ELR (cell line): ENCODE measurements at places on chromosomes 6 and 20.

GRCh38 chr20:7893014-7893730, 47.1 kb downstream of the HAO1 start:
- DNase-seq = no peak

GRCh38 chr20:61956396-61957342, 109.0 kb downstream of the TAF4 start:
- DNase-seq = no peak

GRCh38 chr6:111894951-111895350, 21.7 kb upstream of the FYN start:
- no peak for DNase-seq

- DNase-seq = no peak
Measured at GRCh38 chr6:119162134-119162775, 83.8 kb upstream of the FAM184A start.

GRCh38 chr6:55046869-55047422, 127.4 kb upstream of the HCRTR2 start:
- DNase-seq = no peak

DNA sequence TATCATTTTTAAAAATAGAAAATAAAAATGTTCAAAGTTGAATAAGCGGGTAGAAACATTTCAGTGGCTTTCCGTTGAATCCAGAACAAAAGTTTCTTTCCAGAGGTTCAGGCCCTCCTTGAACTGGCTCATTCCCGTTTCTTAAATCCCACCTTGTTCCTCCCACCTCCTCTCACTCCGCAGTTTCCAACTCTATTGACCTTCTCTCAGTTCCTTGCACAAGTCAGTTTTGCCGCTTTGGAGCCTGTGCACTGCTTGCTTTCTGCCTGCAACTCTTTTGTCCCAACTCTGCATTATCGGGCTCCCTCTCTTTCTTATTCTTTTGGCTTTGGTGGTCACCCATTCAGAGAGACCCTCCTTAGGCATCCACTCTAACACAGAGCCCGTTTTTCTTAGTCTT, 99.9 kb upstream of the EDN1 start:
- no peak for DNase-seq

DNA sequence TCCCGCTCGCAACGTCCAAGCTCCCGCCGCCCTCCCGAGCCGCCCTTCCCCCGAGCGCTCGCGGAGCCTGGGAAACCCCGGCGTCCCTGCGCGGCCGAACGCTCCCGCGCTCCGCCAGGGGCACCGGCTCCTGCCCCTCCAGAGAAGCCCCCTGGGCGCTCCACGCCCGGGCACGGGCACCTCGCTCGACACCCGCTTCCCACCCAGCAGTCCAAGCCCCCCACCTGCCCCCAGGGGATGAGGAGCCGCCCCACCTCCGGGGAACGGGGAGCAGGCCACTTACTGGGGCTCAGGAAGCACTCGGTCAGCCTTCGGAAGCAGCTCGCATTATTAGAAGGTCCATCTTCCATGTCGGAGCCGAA, 1.4 kb downstream of the PDE10A start:
- DNase-seq = no peak

GRCh38 chr6:167979436-167980139, 17.9 kb upstream of the KIF25 start:
- no peak for DNase-seq

DNA sequence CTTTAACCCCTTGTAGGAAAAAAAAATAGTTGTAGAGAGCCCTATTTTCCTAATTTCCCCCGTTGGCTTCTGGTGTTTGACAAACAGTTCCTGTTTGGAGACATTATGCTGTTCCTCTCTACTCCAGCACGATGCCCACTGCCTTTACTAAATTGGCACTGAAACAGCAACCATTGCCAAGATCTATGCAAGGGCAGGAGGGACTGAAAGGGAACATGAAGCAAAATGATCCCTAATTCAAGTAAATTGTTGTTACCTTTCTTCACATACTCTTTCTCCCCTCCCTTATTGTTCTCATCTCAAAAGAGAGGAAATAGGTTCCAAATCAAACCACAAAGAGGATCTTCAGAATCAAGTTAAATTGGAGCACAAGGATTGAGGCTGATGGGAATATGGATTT, 764.1 kb upstream of the MMS22L start:
- DNase-seq = no peak
